Choroid plexus epithelial cell (primary cell): ENCODE measurements at places on chromosomes 7 and 10.
A peak's percentile ranks its signal among the peaks of the same experiment; 100 is the strongest.

DNA sequence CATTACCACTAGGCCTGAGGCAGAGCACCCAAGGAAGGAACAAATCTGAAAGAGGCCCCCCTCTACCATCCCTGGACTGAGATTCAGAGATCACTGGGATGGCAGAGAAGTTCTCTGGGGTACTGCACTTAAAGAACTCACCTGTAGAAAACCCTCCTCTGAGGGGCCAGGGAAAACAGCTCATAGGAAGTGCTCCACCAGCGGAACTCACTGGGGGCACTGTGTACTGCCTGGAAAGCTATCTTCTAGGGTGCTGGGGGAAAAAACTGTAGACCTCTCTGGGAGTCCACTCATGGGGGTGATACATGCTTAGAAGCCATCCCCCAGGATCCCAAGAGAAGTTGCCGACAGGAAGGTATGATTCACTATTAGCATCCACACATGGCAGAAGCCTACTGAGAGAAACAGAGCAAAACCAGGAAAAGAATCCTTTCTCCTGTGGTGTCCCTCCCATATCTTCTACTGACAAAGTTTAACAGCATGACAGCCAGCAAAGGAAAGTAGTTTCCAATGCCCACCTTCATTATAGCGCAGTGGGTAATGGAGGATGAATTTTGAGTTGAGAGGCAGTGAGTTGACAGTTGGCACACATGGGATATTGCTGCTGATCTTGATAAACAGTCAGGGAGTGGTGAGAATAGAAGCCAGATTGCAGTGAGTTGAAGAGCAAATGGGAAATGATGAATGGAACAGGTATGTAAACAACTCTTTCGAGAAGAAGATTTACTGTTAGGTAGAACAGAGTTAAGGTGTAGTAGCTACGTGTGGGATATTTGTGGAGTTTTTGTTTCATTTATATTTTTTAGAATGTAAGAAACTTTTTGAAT, 20.9 kb downstream of the ANKIB1 start:
- no peak for DNase-seq

GRCh38 chr10:46080886-46081285, 34.8 kb upstream of the MSMB start:
- peak; percentile 49 for DNase-seq

GRCh38 chr7:42161110-42161509, 75.9 kb downstream of the GLI3 start:
- DNase-seq = no peak

DNA sequence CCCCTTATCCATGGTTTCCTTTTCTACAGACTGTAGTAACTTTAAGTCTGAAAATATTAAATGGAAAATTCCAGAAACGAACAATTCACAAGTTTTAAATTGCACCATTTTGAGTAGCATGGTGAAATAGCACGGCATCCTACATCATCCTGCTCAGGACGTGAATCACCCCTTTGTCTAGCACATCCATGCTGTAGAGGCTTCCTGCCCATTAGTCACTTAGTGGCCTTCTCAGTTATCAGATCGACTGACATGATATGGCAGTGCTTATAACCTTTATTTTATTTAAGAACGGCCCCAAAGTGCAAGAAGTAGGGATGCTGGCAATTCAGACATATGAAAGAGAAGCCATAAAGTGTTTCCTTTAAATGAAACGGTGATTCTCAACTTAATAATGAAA, 82.7 kb downstream of the CPXM2 start:
- DNase-seq = peak; percentile 61
